ENCODE measurements at places on chromosomes 12 and 14.

DNA sequence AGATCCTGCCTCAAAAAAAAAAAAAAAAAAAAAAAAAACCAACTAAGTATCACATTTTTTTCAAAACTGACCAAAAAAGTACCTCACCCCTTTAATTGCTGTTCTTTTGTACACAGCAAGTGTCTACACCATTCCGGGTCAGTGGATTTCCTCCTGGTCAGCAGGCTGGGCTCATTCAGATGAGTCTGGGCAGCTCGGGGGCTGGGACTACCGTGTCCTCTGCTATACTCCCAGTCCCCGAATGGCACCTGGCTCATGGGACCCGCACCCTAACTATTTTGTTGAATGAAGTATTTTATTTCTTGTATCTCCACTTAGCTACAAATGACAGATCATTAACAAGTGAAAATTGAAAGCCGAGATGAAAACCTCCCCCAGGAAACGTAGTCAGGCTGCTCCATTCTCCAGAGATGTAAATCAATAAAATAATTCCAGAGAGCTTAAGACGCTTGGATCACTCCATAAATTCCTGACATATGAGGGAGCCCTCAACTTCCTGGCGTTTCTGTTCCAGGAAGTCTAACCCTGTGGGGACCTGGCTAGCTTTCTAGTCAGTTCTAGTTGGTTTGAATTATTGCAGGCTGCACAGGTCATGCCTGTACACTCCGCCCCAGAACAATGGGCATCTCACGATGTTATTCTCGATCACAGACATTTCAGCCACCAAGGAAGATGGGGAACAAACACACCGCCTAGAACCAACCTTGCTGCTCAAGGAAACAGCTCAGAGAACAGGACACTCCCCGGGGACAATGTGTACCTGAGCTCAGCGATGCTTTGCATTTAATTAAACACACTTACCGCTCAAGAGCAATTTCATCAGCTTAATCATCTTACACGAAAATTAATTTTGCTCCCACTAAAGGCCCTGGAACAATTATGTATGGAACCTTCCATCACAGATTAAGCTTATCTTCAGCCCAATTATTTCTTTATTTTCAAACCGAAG is 76.3 kb downstream of the RIMBP2 start:
- no peak for DNase-seq

DNA sequence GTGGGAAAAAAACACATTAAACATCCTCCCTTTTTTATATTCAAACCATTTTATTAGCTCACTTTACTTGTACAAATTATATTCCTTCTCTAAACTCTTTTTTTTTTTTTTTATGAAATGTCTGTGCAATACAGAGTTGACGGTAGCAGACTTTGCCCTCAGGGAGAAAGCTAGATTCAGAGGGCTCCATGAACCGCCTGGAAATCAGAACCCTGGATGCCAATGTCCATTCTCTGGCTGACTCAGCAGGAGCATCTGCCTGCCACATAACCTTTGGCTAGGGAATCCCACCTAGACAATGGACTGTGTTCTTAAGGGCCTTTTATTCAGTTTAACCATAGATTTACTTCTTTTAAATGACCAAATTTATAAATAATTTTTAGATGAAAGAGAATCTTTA is 467.0 kb downstream of the MDGA2 start:
- DNase-seq: no peak

GRCh38 chr14:102096569-102097188 is 9.8 kb upstream of the HSP90AA1 start:
- DNase-seq: peak; percentile 75

- no peak for DNase-seq
Observed at GRCh38 chr12:69501154-69501895, 31.1 kb downstream of the FRS2 start.

GRCh38 chr12:123119808-123120207 is 31.1 kb downstream of the PITPNM2 start:
- DNase-seq: no peak

GRCh38 chr12:8890313-8891085 is 23.8 kb upstream of the PHC1 start:
- peak; percentile 30 for DNase-seq

Measured in CD8-positive, alpha-beta T cell (primary cell).